Neuronal stem cell (in vitro differentiated cells): ENCODE measurements at places on chromosomes 12 and 14.

DNA sequence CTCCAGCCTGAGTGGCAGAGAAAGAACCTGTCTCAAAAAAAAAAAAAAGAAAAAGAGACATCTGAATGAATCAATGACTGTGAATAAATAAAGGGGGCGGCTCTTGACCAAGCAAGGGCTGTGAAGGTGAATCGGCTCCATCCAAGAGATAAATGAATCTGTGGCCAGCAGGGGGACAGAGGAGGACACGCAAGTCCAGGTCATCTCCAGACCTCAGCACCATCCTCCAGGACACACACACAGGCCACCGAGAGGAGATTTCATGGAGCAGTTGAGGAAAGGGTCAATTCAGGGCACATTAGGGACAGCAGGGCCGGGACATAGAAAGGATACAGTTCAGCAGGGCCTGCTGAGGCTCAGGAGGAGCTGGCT, 21.6 kb downstream of the TRPV4 start:
- no peak for DNase-seq

DNA sequence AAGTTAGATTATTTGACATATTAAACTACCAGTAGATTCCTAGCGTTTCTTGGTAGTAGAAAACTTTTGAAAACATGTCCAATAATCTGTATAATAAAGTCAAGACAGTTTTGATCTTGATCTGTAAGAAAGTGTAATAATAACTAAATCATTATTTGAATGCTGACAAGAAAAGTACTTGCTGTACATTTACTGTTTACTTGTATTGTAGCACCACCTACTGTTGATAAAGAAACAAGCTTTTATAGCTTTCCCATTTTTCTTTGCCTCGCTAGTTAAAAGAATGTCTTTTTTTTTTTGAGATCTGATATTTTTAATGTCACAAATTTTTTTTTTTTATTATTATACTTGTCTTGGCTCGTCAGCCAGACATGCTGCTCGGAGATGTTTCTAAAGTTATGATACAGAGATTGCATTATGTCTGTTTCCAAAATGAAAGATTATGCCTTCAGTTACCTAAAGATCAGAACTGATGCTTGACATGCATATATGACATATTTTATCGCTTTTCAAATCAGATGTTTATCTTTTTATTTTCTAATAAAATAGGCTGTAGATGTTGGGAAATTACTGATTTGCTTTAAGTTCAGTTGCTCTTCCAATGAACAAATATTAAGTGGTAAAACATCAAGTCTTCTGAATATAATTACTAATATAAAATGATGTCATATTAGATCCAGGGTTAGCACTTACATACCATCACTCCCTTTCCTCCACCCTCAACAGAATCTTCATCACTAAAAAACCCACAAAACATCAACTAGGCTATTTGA, 140.5 kb downstream of the AKAP6 start:
- DNase-seq = no peak

DNA sequence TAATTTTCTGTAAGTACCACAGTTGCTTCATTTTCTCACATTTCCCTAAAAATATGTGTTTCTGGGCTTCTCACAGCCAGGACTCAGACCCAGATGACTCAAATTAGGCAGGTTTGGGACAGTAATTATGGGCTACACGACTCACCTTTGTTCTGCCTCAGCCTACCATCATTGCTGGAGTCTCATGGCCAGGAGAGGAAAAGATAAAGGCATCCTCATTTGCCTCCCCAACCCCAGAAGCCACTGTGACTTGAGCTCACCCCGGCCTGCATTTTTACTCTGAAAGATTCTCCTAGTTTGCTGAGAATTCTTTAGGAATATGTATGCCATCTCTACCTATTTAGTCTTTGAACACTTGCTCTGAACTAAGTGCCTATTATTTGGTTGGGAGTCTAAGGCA, 207.8 kb downstream of the PAWR start:
- DNase-seq = no peak

- no peak for DNase-seq
Observed at GRCh38 chr12:93823616-93824391, 146.6 kb downstream of the CRADD start.

GRCh38 chr12:127277882-127278281, 989.1 kb upstream of the TMEM132C start:
- no peak for DNase-seq

DNA sequence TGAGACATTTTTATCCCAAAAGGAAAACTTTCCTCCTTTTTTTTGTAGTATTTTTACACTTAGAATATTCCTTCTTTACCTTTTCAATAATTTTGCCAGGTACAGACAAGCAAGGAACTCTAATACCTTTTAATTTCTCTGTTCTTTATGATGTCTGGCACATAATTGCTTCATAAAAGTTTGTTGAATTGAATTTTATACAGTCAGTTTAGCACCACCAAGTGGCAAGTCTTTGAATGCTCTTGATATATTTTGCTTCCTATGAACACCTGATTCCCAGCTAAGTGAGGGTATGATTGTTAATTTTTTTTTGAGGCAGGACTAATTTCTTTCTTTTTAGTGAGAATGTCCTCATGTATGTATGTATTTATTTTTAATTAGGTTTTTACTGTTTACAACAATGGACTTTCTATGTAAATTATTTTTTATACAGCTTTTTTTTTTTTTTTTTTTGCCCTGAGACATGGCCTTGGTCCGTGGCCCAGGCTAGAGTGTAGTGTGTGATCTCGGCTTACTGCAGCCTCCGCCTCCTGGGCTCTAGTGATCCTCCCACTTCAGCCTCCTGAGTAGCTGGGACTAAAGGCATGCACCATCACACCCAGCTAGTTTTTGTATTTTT, 6.9 kb downstream of the TBC1D15 start:
- no peak for DNase-seq

DNA sequence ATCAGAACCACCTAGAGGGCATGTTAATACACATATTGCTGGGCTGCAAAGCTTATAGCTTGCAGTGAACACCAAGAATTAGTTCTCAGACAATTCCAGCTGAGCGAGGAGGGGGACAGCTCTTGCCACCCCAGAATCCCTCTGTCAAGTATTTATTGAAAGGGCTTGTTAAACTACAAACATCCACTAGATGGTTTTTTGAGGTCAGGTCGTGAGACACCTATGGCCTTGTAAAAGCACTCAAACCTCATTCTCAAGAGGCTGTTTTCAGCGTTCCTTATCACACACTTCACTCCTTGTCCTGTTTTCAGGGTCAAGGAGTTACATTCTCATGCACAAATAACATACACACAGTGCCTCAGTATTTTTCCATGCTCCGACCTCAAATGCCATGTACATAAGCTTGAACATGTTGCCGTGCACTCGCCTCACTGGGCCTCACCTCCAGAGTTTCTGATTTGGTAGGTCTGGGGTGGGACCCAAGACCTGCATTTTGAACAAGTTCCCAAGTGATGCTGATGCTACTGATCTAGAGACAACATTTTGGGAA, 98.8 kb upstream of the PTPRR start:
- DNase-seq = no peak

DNA sequence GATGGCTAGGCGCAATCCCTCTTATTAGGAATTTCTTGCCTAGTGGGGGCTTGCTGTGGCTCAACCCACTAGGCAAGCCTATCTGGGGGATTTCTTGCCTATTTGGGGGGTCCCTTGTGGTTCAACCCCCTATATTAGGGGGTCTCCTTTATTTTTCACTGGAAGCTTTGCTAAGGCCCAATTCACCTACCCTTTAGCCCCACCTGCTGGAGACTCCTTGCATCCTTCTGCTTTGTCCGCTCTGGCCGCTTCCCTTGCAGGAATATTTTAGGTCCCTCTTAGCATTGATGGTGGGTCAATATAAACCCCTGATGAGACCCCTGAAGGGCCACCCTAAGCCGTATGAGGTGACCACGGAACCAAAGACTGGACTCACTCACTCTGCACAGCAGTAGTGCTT, 1552.1 kb downstream of the AACS start:
- DNase-seq = no peak

GRCh38 chr14:49962621-49963020, 69.7 kb downstream of the ARF6 start:
- DNase-seq = no peak

DNA sequence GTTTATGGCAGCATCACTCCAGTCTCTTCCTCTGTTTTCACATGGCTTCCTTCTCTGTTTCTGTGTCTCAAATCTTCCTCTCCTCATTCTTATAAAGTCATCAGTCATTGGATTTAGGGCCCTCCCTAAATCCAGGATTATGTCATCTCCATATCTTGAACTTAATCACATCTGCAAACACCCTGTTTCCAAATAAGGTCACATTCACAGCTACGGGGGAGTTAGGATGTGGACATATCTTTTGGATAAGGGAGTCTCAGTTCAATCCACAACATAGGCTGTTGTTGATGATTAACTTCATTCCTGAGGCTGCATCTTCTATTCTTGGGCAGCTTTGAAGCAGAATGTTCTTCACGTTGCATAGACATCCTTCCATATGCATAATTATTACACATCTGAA, 40.3 kb upstream of the NTF3 start:
- DNase-seq = no peak

GRCh38 chr12:130920723-130921381, 32.9 kb upstream of the ADGRD1 start:
- no peak for DNase-seq

DNA sequence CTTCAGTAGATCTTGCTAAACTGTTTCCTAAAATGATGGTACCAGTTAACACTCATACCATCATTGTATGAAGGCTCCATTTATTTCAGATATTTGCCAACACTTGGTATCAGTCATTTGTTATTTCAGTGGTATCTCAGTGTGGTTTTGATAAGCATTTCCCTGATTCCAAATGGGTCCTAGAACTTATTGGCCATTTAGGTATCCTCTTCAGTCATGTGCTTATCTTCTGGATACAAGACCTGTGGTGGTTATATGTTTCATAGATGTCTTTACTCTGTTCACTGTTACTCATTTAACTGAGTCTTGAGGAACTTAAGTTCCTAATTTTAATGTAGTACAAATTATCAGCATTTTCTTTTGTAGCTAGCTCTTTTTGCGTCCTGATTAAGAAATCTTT, 13.5 kb downstream of the SINHCAF start:
- DNase-seq = no peak

DNA sequence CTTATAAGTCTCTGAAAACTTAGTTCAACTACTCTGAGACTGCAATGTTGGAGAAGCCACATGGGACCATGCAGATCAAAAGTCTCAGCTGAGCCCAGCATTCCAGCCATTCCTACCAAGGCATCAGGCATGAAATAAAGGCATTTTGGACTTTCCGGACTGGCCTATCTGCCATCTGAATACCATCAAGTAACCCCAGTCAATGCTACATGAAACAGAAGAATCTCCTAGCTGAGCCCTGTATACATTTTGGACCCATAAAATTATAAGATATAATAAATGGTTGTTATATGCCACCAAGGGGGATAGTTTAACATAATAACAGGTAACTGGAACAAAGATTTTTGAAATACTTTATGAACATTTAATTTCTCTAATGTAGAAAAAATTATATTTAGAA, 9.3 kb upstream of the TMEM260 start:
- no peak for DNase-seq

- DNase-seq = no peak
Observed at GRCh38 chr12:119328111-119328510, 6.4 kb upstream of the CCDC60 start.

DNA sequence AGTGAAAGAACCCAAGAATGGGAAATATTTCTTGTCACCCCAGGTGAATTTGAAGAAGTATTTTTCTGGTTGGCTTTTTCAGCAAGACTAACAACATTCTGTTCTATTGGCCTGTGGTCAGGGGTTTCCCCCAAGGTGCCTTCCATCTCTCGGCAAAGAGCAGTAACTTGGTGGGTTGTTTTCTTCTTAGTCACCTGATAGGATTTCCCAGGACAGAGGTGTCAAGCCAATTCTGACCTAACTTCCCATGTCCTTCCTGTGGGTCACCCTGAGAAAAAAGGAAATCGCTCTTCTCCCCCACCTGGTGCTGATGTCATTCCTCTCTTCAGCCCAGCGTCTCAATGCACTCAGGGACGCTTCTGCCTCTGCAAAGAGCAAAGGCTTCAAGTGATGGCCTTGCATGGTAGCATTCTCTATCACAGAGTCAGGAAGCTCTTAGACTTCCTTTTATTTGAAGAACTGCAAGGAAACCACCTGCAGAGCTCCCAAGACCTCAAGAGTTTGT, 16.1 kb upstream of the IFNG start:
- no peak for DNase-seq

DNA sequence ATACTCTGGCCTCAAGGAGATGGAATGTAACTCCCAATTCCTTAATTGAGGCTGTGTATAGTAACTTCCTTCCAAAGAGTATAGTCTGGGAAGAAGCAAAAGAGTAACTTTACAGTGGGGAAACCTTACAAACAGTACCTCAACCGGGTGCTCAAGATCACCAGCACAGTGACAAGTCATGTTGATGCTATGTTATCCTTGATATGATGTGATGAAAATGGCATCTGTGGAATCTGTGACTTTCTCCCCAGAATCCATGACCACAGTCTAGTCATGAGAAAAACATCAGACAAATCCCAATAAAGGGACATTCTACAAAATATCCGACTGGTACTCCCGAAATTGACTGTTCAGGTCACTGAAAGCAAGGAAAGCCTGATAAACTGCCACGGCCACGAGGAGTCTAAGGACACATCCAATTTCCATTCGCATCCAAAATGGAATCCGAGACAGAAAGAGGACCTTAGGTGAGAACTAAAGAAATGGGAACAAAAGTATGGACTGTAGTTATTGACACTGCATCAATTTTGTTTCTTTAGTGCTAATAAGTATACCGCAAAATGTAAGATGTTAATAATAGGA, 97.3 kb upstream of the FRMD6 start:
- no peak for DNase-seq

GRCh38 chr14:60363687-60364086, 114.7 kb downstream of the PPM1A start:
- no peak for DNase-seq

DNA sequence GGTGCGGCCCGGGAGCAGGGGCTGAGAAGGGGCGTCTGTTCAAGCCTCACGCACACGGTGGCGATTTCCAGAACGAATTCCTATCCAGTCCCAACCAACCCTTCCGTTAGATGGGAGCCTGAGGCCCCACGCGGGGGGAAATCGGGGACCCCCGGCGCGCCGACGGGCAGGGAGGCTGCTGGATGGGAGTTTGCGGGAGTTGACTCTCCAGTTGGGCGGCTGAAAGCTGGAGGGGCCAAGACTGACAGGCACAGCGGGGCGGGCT, 9.8 kb downstream of the EXOC3L4 start:
- no peak for DNase-seq

- no peak for DNase-seq
Observed at GRCh38 chr12:76717314-76717713, 46.6 kb upstream of the ZDHHC17 start.

DNA sequence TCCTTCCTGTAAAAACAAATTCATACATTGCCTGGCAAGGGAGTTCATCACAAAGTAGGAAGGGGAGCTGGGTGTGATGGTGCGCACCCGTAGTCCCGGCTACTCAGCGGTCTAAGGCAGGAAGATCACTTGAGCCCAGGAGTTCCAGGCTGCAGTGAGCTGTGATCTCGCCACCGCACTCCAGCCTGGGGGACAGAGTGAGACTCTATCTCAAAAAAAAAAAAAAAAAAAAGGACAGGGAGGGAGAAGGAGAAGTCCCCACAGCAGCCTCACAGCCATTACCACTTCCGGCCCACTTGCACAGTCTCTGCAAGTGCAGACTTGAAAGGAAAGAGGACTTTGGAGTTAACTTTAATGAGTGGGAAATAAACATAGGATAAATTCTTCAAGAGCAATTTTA, 121.0 kb downstream of the FBXL14 start:
- no peak for DNase-seq
